CD4-positive, alpha-beta T cell treated with Interleukin-6 at 100 ng/mL for 8 hours (primary cell): ENCODE measurements at places on chromosomes 2 and 18.
A peak's percentile ranks its signal among the peaks of the same experiment; 100 is the strongest.

GRCh38 chr2:160336635-160337034 is 136.6 kb upstream of the ITGB6 start:
- DNase-seq = no peak

DNA sequence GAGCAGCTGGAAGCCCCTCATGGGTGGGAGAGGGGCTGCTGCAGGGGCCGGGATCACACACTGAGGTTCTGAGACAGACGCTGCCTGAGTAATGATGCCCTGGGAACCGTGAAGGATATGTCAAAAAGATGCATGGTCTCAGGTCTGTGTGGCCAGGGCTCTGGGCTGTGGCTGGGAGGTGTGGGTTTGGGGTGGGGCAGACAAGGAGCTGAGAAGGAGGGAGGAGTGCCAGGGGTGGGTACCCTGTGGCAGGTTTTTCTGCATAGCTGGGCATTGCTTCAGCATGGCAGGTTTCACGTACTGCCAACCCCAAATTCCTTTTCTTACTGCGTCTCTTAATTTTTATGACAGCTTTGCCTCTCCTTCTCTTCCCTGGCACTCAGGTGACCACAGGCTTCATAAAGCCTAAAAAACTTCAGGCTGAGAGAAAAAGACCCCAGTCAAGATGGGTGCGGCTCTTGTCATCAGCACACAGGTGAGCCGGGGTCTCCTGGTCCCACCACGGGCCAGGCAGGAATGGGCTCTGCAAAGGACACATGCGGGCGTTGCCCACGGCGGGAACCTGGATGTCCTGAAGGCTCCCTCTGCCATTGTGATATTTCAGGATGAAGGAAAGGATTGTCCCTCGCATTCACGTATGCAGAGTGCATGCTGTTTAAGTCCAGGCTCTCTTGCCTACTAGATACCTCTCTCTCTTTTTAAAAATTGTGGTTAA is 18.0 kb downstream of the MALL start:
- DNase-seq = no peak

- DNase-seq = no peak
Observed at GRCh38 chr2:20619624-20620024, 31.3 kb downstream of the HS1BP3 start.

DNA sequence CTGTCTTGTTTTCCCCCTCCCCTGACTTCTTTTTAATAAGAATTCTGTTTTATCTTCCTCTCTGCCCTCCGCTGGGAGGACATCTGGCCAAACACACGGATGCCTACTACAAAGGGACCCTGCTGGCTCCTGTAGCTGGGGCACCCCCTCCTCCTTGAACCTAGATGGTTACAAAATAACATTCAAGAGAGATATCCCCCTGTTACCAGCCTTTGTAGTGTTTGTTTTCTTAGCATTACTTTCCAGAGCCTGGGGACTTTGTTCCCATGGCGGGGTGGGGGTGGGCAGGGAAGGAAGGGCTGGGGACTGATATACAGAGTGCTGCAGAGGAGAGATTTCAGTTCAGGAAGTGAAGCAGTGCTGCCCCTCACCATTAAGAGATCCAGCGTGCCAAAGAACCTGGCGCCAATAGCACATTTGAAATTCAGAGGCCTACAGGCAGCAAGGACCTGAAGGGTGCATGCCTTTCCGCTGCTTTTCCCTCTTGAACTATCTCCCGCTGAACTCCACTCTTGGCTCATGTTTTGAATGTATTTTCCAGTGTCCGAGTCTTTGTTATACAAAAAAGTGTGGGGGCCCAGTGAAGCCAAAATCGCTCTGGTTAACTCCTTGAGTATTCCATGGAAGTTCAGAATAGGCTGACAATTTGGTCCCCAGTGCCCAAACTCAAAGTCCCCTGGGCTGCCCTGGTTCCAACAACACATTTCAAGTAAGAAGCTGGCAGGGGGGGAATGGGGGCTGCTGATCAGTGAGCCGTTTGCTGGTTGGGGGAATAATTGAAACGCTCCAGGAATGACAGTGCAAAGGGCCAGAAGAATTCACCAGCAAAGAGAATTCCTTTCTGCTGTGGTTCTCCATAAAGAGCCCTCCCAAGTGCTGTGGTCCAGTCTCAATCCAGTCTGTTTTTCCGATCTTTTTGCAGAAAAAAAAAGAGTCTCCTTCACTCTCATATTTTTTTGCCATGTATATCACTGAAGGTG is 94.8 kb upstream of the THOC1 start:
- DNase-seq = no peak

DNA sequence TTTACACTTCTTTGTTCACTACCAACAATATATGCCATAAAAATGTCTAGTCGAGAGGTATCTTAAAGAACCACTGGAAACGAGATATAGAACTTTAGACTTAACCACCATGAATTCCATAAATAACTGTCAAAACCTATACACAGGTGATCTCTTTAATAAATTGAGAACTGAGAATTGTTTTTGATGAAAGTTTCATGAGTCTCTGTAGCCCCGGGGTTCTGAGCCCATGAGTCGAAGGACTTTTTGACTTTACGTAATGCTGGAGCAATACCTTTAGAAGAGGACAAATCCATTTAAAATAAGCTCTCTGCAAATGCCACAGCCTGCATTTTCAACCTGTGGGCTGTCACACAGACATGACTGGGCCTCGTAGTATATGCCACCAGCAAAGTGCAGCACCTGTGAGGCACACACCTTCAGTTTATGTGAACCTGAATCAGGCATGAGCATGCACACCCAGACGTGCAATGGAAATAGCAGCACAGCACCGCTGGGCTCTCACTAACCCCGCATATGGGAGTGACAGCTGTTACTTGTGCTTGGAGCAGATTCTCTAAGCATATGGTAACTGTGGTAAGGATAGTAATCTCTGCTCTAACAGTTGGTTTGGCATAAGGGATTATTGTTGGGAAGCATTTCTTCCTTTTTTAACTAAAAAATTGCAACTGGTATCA is 383.2 kb downstream of the SOCS6 start:
- DNase-seq = peak; percentile 33
